ENCODE measurements at places on chromosomes 1 and 21.
A peak's percentile ranks its signal among the peaks of the same experiment; 100 is the strongest.

- no peak for DNase-seq
Observed at GRCh38 chr1:230292689-230293389, 133.3 kb downstream of the PGBD5 start.

DNA sequence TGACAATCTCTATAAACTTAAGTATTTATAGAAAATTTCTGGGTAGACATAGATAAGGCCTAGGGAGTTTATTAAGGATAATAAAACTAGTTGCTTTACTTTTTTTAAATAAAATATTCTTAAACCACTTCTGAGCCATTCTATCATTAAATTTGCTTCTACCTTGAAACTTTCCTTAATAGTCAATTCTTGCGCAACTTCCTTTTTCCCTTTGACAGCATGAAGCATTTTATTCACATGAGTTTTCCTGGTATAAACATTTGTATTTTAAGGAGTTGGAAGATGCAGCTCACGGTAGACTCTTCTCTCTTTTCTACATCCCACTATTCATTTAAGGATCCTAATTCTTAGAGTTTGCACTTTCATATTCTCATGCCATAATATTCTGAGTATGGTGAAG lies 75.8 kb upstream of the DPH5 start:
- peak; percentile 26 for DNase-seq

DNA sequence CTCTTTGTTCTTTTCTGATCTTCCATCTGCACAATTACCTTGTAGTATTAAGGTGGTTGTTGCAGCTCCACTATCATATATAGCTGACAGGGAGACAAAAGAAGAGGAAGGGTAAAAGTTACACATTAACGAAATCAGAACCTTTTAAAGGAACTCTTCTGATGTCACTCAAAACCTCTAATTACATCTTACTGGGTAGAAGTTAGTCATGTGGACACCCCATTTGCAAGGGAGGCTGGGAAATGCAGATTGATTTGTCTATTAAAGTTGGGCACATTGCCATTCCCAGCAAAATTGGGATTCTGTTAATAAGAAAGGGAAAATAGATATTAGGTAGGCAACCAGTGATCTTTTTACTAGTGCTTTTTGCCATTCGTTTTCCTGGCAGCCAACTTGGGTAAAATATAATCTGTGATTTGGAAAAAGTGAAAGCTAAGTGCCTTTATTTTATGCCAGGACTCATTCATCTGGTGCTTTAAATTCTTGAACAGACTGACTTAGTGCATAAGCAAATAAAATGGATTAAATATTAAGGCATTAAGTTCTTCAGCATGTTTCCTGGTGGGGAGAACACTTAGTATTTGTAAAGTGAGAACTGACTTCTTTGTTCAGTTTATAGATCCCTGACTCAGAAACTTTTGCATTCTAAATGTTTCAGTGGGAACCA lies 71.3 kb downstream of the DNM3 start:
- no peak for DNase-seq

DNA sequence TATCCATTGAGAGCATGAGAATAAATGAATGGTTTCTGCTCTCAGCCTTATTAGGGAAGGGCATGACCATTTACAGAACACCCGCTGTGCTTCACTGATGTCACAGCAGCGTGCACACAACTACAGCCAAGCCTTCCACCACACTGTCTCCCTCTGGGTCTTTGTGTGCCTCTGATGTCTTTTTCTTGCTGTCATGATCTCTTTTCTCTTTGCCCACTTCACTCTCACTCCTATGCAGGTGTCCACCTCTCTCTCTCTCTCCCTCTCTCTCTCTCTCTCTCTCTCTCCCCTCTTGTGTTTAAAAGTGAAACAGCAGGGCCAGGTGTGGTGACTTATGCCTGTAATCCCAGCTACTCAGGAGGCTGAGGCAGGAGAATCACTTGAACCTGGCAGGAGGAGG lies 232.5 kb upstream of the JUN start:
- DNase-seq, result no peak

- DNase-seq, result no peak
Observed at GRCh38 chr1:150142083-150142482, 7.6 kb upstream of the PLEKHO1 start.

- DNase-seq, result peak; percentile 57
Observed at GRCh38 chr1:62781841-62782543, 1.9 kb upstream of the ATG4C start.

DNA sequence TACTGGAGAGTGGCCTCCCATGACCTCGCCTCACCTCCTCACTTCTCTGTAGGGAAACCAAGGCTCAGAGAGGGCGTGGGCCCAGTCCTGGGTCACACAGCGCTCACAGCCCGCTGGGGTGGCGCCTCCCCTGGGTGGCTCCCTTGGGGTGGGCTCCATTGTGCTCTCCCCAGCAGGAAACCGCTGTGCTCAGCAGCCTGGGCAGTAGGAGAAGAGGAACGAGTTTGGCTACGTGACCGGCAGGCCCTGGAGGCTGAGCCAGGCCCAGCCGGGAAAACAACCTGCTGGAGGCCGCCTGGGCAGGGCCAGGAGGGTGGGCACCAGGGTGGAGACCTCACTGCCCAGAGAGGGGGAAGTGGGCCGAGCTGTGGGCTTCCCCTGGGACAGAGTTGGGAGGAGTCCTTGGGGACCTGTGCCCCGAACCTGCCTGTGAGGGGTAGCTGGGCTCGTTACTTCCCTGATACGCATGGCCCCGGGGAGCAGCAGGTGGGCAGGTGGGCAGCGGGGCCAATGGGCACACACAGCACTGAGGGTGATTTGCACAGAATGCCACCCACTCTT lies 15.0 kb upstream of the FAM131C start:
- no peak for DNase-seq

DNA sequence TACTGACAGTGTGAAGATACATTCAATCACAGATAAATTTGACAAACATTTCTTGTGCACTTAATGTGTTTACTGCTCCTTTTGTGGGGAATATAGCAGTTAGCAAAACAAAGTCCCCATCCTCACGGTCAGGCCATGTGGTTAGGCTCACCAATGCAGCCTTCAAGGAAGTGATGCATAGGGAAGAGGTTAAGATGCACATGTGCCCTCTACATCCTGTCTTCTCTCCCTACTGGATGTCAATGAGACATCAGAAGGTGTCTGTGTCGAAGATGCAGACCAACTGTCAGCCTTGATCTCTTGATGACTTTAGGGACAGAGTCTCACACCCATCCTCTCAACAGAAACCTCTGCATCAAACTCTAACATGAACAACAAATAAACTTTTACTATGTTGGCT lies 78.7 kb downstream of the FH start:
- no peak for DNase-seq

DNA sequence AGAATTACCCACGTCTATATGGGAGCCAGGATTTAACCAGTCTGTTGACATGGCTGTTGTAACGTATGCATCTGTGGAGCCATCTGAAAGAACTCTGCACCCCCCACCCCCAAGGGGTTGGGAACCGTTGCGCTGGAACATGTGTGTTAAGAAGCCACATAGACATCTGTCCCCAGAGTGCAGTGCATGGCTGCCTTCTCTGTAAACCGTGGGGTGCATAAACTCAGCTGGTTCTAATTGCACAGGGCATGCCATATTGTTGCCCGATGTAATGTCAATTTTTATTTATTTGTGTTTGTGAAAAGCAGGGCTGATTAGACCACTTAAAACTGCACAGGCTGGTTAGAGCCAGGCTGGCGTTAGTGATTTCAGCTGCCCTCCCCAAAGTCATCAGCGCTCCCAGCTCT lies 70.1 kb upstream of the ROR1 start:
- no peak for DNase-seq

DNA sequence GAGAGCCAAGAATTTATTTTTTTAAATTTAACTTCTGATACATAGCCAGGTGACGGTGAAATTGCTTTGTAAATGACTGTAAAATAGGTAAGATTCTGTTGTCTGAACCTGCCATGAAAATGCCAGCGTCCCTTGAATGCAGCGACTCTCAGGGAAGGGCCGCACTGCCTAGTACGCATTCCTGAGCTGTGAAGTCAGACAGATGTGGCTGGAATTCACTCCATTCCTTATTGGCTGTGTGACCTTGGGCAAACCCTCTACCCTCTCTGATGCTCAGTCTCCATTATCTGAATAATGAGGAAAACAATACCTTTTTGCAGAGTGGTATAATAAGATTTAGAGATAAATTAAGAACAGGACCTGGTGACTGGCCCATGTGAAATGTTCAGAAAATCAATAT lies 167.1 kb upstream of the DAB1 start:
- no peak for DNase-seq

GRCh38 chr1:3717041-3717714 lies 35.1 kb upstream of the CCDC27 start:
- no peak for DNase-seq

DNA sequence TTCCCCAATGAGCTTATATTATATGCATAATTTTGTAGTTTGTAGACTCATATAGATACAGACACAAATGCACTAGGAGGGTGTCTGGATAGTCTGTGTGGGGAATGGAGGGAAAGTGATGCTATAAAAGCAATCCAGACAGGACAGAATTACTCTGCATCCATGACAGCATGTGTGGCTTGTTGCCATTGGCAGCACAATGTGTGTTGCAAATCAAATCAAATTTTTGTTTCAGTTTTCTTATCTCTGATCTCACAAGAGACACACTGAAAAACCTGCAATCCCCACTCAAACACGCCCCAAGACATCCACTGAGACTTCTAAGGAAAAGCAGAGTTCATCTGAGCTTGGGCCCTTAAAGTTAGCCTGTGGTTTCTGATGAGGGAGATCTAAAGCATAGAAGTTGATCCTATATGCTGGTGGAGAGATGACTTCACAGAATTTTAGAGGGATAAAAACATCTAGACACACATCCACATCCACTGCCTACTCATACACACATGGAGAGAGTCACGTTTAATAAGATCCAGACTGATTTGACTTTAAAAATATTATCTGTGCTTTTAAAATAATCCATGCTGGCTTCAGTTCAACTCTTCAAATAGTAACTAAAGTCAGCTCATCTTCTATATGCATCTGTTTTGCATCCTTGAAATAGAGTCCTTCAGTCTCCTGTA lies 313.0 kb upstream of the PLXNA2 start:
- DNase-seq, result peak; percentile 30

DNA sequence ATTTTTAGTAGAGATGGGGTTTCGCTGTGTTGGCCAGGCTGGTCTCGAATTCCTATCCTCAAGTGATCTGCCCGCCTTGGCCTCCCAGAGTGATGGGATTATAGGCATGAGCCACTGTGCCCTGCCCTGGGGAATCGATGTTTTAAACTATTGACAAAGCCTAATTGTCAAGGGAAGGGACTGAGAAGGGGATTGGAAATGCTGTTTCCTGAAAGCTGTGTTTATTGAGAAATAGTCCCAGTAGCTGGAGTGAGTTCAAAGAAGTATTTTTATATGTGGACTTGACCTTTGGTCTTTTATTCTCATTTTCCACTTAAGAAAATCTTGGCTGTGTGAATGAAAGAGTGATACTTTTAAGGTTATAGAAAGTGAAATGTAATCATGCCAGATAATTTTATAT lies 47.5 kb downstream of the KIF1B start:
- DNase-seq, result no peak

GRCh38 chr21:37560385-37560784 lies 193.8 kb downstream of the DYRK1A start:
- DNase-seq, result no peak

- no peak for DNase-seq
Observed at GRCh38 chr1:193457676-193458075, 271.3 kb upstream of the B3GALT2 start.

GRCh38 chr1:182630586-182630985 lies 26.4 kb upstream of the RGS16 start:
- no peak for DNase-seq

- DNase-seq, result no peak
Observed at GRCh38 chr1:226571893-226572292, 23.3 kb downstream of the STUM start.

DNA sequence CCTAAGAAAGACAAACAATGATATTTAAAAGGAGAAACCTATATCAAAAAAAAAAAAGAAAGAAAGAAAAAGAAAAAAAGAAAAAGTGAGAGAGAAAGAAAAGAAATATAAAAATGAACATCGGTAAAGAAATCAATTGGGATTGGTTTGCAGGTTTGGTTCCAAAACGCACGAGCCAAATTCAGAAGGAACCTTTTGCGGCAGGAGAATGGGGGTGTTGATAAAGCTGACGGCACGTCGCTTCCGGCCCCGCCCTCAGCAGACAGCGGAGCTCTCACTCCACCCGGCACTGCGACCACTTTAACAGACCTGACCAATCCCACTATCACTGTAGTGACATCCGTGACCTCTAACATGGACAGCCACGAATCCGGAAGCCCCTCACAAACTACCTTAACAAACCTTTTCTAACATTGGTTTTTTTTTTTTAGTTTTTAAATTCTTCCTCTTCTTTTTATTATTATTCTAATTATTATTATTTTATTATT lies 11.7 kb downstream of the LHX9 start:
- no peak for DNase-seq

GRCh38 chr1:40921981-40922677 lies 57.4 kb upstream of the CTPS1 start:
- no peak for DNase-seq

GRCh38 chr1:43853161-43853921 lies 80.3 kb upstream of the ARTN start:
- DNase-seq, result peak; percentile 89

GRCh38 chr1:28354121-28354520 lies 15.4 kb upstream of the PHACTR4 start:
- peak; percentile 62 for DNase-seq

GRCh38 chr1:245133995-245134715 lies 20.6 kb upstream of the KIF26B start:
- no peak for DNase-seq

DNA sequence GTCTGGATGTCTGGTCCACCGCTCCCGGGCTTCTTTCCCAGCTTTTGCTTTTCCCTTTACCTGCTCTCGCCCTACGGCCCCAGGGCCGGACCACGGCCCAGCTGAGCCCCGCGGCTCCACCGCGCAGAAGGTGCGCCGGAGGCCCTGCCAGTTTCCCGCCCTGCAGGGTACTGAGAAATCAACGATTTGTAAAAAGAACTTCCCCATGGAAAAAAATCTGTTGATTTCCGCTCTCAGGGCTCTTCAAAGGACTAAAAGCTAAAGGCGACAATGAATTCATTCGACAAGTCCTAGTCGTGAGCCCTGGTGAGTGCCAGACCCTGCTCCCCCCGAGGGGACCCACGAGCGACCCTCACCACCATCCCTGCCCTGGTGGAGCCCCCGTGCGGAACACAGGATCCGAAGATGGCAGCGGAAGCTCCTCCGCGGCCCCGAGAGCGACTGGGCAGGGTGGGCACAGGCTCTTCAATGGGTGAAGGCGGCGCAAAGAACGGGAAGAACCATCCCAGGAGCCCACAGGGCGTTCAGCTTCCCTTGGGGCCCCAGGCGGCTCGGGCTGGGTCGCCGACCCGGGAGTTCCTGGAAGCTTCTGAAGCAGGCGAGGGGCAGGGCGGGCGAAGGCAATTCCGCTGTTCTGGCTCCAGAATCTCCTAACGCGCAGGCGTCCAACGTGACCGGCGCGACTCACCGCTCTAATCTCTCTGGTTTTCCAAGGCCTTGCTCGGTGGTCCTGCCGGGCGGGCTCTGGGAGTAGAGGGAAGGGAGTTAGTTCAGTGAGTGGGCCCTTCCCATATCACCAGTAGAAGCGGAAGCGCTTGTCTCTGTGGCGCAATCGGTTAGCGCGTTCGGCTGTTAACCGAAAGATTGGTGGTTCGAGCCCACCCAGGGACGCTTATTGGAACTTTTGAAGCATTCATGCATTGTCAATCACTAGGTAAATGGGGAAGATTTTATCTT lies 6.6 kb upstream of the RNU1-2 start:
- DNase-seq, result peak; percentile 89

- peak; percentile 19 for DNase-seq
Observed at GRCh38 chr1:235809688-235810397, 56.9 kb downstream of the LYST start.

- no peak for DNase-seq
Observed at GRCh38 chr1:7857985-7858384, 5.1 kb upstream of the UTS2 start.

GRCh38 chr1:222656391-222657155 lies 38.7 kb downstream of the MIA3 start:
- DNase-seq, result no peak
